Chondrocyte (in vitro differentiated cells): ENCODE measurements at places on chromosomes 7 and 10. TPM values are rescaled to one million over a fixed set of nuclear protein-coding genes. Genes with fewer than 3 reads are reported as not detected.

The EPHA1 gene
- total RNA-seq, result not detected in 3 replicates

The NEURL1 gene
- total RNA-seq, result 0.05 TPM in 1 of 3 replicates, not detected in the others

The OR9A2 gene
- total RNA-seq, result not detected in 3 replicates

The ASAH2B gene
- 2.1 to 3.9 TPM (median 3.0 TPM) in 3 replicates for total RNA-seq

The GIMAP7 gene
- total RNA-seq, result not detected in 3 replicates

The RBP3 gene
- not detected in 3 replicates for total RNA-seq

The AOAH gene
- not detected in 3 replicates for total RNA-seq

The ZNF862 gene
- 15.9 to 17.6 TPM (median 16.3 TPM) in 3 replicates for total RNA-seq

The COPG2 gene
- 24.1 to 28.9 TPM (median 25.0 TPM) in 3 replicates for total RNA-seq

The PSD gene
- total RNA-seq, result 3.0 to 4.0 TPM (median 4.0 TPM) in 3 replicates

The ASZ1 gene
- total RNA-seq, result not detected in 3 replicates

The TMEM225B gene
- total RNA-seq, result 0.56 to 1.8 TPM (median 0.75 TPM) in 3 replicates

The FHIP2A gene
- 43.7 to 52.4 TPM (median 48.2 TPM) in 3 replicates for total RNA-seq

The SH2D4B gene
- 0.07 TPM in 1 of 3 replicates, not detected in the others for total RNA-seq

The SDHAF3 gene
- total RNA-seq, result 6.0 to 14.9 TPM (median 8.0 TPM) in 3 replicates

The PKD2L1 gene
- total RNA-seq, result not detected in 3 replicates

The PDE6C gene
- total RNA-seq, result not detected in 3 replicates

The SYCE1 gene
- total RNA-seq, result 0.27 TPM in 1 of 3 replicates, not detected in the others

The PTN gene
- total RNA-seq, result 2.3 to 3.6 TPM (median 3.2 TPM) in 3 replicates

The KCP gene
- total RNA-seq, result 1.3 to 1.5 TPM in 2 of 3 replicates, not detected in the other

The KCNIP2 gene
- total RNA-seq, result 1.8 to 3.1 TPM (median 1.9 TPM) in 3 replicates

The VSTM2A gene
- not detected in 3 replicates for total RNA-seq

The SH2B2 gene
- 2.3 to 4.1 TPM (median 2.6 TPM) in 3 replicates for total RNA-seq
